AG04450 (cell line): ENCODE measurements at places on chromosomes 5 and 9. TPM values are rescaled to one million over a fixed set of nuclear protein-coding genes. Genes with fewer than 3 reads are reported as not detected.

Gene DAPK1
- polyA plus RNA-seq = 0.01 and 0.12 TPM in 2 replicates

Gene ARID3C
- polyA plus RNA-seq = not detected in 2 replicates

Gene PCDHB15
- polyA plus RNA-seq = 0.88 and 0.93 TPM in 2 replicates

Gene SOWAHA
- 0.05 TPM in 1 of 2 replicates, not detected in the other for polyA plus RNA-seq

Gene TSSK1B
- 0.10 TPM in 1 of 2 replicates, not detected in the other for polyA plus RNA-seq

Gene FAF2
- 57.1 and 68.7 TPM in 2 replicates for polyA plus RNA-seq

Gene SPINK4
- polyA plus RNA-seq = not detected in 2 replicates

Gene STKLD1
- 0.95 and 1.4 TPM in 2 replicates for polyA plus RNA-seq

Gene C9orf153
- 0.30 TPM in 1 of 2 replicates, not detected in the other for polyA plus RNA-seq

Gene LCP2
- polyA plus RNA-seq = not detected in 2 replicates

Gene TCOF1
- 6.5 and 9.8 TPM in 2 replicates for polyA plus RNA-seq

Gene HTR4
- polyA plus RNA-seq = not detected in 2 replicates

Gene CTXN3
- polyA plus RNA-seq = not detected in 2 replicates
